Epithelial cell of umbilical artery (primary cell): ENCODE measurements at places on chromosomes 5 and 9. TPM values are rescaled to one million over a fixed set of nuclear protein-coding genes. Genes with fewer than 3 reads are reported as not detected.

Gene ABCA1
- total RNA-seq = 16.2 and 24.3 TPM in 2 replicates

Gene SLC36A1
- total RNA-seq = 2.6 and 5.9 TPM in 2 replicates

Gene CSF1R
- total RNA-seq = not detected in 2 replicates

Gene GABRA1
- not detected in 2 replicates for total RNA-seq

Gene STRBP
- total RNA-seq = 12.5 and 14.9 TPM in 2 replicates

Gene BRINP1
- total RNA-seq = not detected in 2 replicates

Gene PIK3R1
- total RNA-seq = 14.7 and 18.2 TPM in 2 replicates

Gene MSMP
- 91.8 and 187 TPM in 2 replicates for total RNA-seq

Gene FCN1
- total RNA-seq = not detected in 2 replicates

Gene NRG2
- total RNA-seq = under 0.01 and 2.4 TPM in 2 replicates

Gene PLGRKT
- 19.8 and 22.8 TPM in 2 replicates for total RNA-seq

Gene FAM153A
- not detected in 2 replicates for total RNA-seq

Gene SMIM33
- total RNA-seq = under 0.01 TPM in 1 of 2 replicates, not detected in the other

Gene SHISAL2B
- total RNA-seq = not detected in 2 replicates

Gene PCA3
- under 0.01 and 0.30 TPM in 2 replicates for total RNA-seq

Gene PRRT1B
- total RNA-seq = not detected in 2 replicates

Gene WDR38
- not detected in 2 replicates for total RNA-seq

Gene PKD2L2
- total RNA-seq = not detected in 2 replicates

Gene BHMT
- total RNA-seq = not detected in 2 replicates

Gene SPINK7
- not detected in 2 replicates for total RNA-seq

Gene DMRT1
- not detected in 2 replicates for total RNA-seq

Gene BTNL3
- not detected in 2 replicates for total RNA-seq

Gene SEMA6A
- total RNA-seq = 0.15 and 0.32 TPM in 2 replicates

Gene LHX3
- total RNA-seq = not detected in 2 replicates

Gene MYOZ3
- under 0.01 and 0.61 TPM in 2 replicates for total RNA-seq

Gene IFNA21
- total RNA-seq = not detected in 2 replicates

Gene C9orf85
- total RNA-seq = 11.0 and 11.4 TPM in 2 replicates

Gene CNTNAP3
- 5.8 and 13.0 TPM in 2 replicates for total RNA-seq

Gene FST
- 45.5 and 47.7 TPM in 2 replicates for total RNA-seq

Gene CDC25C
- total RNA-seq = 9.0 and 9.4 TPM in 2 replicates

Gene SLC44A1
- 44.5 and 55.3 TPM in 2 replicates for total RNA-seq
